CD4-positive, alpha-beta T cell treated with Interleukin-4 for 4 hours (primary cell): ENCODE measurements at places on chromosomes 13 and 19.
A peak's percentile ranks its signal among the peaks of the same experiment; 100 is the strongest.

DNA sequence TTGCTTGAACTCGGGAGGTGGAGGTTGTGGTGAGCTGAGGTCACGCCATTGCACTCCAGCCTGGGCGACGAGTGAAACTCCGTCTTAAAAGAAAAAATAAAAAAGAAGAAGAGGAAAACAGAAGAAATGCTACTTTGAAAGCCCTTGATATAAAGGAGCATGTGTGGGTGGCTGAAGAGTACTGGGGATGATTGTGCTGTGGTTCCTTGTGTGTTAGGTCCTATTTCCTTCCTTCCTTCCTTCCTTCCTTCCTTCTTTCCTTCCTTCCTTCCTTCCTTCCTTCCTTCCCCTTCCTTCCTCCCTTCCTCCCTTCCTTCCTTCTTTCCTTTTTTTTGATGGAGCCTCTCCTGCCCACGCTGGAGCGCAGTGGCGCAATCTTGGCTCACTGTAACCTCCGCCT lies 14.3 kb downstream of the WDR88 start:
- no peak for DNase-seq

DNA sequence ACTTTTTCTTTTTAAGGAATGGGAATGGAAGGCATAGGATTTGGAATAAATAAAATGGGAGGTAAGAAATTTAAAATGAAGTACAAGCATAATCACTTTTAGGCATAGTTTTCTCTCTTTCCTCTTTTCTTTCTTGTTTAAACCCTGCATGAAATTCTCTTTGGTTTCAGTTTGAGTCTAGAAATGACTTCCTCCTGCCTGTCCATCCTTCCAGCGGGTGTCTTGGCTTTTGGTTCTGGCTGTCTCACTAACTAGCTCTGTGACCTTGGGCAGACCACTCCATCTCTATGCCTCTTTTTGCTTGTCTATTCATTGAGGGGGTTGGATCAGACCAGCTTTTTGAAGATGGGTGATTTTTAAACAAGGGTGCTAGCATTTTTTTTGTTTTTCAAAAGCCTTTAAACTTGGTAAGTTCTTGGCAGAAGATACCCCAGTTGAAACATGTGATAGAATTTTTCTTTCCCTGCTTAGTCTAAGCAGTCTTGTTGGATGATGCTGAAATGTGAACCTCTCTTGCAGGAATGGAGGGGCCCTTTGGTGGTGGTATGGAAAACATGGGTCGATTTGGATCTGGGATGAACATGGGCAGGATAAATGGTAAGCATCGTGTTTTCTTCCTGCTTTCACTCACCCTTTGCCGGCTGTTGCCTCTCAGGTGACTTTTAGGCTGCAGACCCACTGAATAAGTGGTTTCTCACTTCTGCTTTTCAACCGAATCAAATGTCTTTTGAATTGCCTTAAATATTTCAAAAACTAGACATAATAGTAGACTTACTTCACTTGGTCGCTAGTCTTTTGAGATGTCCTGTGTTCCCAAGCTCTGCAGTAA lies 28.6 kb downstream of the PRAM1 start:
- DNase-seq: no peak

GRCh38 chr19:27673986-27674385 lies 1539.0 kb downstream of the UQCRFS1 start:
- no peak for DNase-seq

GRCh38 chr13:99078017-99078771 lies 100.3 kb upstream of the DOCK9 start:
- no peak for DNase-seq

DNA sequence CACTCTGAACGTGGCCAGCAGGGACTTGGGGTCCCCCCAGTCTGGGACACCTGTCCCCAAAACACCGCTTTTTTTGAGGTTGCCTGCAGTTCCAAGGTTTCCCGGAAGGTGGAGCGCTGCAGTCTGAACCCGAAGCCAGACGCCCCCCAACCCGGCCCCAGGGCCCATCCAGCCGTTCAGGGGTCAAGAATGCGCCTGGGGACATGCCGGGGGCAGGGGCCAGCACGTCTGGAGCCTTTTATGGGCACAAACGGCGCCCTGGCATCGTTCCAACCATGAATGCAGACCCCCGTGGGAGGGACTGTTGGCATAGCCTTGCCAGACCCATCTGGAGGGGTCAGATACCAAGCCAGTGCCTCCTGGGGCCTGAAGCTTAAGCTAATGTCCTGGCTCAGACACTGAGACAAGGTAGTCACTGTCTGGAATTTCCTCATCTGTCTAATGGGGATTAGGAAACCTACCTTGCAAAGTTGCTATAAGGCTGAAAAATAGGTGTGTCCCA lies 6.9 kb downstream of the S1PR5 start:
- peak; percentile 49 for DNase-seq

GRCh38 chr13:52749419-52749818 lies 9.8 kb upstream of the CNMD start:
- DNase-seq: no peak

- DNase-seq: no peak
Observed at GRCh38 chr13:30366088-30366487, 56.2 kb upstream of the UBE2L5 start.

- no peak for DNase-seq
Observed at GRCh38 chr19:46615966-46616365, 8.9 kb downstream of the PTGIR start.

- DNase-seq: no peak
Observed at GRCh38 chr13:29799041-29799440, 51.4 kb downstream of the UBL3 start.

DNA sequence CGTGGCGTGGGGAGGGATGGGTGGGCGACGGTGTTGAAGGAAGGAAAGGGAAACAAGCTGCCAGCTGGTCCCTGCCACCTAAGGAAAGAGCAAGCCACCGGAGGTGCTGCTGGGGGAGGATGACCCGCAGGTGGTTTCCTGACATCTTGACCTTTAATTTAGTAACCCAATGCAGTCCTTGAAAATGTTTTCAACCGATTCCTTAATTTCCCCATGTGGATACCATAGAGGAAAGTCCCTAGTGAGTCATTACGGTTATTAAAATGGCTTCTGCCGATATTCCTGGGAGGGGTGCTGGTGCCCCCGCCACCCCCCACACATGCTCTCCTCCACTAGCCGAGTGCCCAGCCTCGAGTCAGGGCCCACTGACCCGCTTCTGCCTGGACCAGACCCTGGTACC lies 6.3 kb upstream of the ANKRD10 start:
- no peak for DNase-seq

DNA sequence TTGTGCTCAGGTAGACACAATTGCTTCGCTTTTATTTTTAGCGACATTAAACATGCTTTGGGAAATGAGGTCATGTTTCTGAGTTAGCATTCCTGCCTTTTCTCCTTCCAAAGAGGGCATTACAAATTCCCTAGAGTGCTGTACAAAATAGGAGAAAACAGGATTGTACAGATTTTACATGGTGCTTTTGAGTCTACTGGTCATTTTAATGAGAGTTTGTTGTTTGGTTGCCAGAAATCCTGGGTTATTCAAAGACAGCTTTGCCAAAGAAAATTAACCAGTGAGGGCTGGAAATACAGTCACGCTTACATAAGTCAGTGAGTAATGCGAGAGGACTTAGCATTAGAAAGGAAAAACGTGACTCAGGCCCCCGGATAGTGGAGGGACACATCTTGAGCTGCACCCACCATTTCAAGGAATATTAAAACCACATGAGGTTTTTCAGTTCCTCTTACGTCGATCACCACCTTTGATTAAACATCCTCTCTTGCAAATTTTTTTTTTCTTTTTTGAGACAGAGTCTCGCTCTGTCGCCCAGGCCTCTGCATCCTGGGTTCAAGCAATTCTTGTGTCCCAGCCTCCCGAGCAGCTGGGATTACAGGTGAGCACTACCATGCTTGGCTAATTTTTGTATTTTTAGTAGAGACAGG lies 55.4 kb downstream of the SACS start:
- peak; percentile 77 for DNase-seq

DNA sequence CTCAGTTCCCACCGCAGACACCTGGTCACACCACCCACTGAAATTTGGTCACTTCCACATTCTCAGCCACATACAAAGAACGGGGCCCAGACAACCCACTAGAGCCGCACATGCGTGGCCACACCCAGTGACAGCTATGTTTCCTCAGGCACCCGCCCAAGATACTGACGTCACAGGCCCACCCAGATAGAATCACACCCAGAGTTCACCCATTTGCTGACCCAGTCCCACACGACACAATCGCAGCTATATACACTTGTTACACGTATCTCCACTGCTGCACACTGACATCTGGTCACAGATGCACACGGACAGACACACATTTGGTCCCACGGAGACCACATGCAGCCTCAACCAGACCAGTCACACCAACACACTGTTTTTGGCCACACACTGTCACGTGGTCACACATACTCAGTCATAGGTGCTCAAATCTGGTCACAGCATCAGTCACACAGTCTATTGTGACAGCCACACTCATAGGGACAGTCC lies 2.9 kb downstream of the NUMBL start:
- peak; percentile 45 for DNase-seq

DNA sequence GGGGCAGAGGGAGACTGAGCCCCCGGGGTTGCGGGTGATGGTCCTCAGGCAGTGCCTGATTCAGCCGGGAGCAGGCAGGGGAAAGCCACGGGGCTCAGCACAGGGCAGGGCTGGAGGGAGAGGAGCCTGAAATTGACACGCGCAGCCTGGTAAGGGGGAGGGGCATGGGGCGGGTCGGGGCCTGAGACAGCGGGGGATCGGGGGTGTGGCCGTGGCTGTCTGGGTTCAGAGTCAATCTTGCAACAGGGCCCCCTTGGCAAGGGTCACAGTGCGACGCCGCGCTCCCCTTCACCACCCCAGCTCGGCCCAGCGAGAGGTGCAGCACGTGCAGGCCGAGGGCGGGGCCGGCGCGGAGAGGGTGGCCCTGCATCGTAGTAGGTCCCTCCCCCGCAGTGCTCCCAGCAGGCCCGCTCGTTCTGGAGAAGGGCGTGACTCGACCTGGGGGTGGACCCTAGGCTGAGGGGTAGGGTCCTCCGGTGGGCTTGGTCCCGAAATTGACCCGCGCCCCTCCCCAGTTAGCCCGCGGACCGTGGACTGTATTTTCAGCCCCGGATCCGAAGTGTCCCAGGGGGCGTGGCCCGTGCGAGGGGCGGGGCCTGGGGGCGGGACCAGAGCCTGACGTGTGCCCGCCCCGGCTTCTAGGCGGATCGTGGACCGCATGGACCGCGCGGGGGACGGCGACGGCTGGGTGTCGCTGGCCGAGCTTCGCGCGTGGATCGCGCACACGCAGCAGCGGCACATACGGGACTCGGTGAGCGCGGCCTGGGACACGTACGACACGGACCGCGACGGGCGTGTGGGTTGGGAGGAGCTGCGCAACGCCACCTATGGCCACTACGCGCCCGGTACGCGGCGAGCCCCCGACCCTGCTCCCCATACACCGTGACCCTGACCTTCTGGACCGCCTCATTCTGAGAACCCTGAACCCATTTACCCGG lies 6.0 kb downstream of the RCN3 start:
- DNase-seq: peak; percentile 63

GRCh38 chr19:14779151-14779550 lies 791 bp upstream of the ADGRE2 start:
- no peak for DNase-seq

- peak; percentile 37 for DNase-seq
Observed at GRCh38 chr19:42528354-42529247, at the start of gene CEACAM1. Gene CEACAM1 (minus strand): TSS chr19:42528481. CDS start chr19:42528374, 107 bp downstream.

- DNase-seq: no peak
Observed at GRCh38 chr19:54952591-54953344, 5.4 kb upstream of the NLRP7 start.

GRCh38 chr13:72728290-72728605 lies 525 bp downstream of the BORA start:
- no peak for DNase-seq

DNA sequence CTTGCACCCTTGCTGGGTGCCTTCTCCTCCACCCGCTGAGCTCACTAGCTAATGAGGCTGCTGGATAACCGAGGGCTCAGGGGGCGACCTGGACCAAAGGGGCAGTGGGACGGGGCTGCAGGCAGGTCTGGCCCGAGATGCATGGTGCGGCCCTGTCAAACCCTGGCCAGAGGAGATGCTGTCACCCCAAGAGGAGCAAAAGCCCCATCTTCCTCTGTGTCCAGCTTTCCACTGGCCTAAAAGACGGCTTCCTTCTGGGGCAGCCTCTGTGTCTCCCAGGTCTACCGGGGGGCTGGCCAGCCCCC lies 261.8 kb downstream of the TBC1D4 start:
- DNase-seq: no peak

GRCh38 chr13:21879263-21879914 lies 208.5 kb downstream of the FGF9 start:
- no peak for DNase-seq

- no peak for DNase-seq
Observed at GRCh38 chr19:38831142-38831605, 420 bp downstream of the ECH1 start.

DNA sequence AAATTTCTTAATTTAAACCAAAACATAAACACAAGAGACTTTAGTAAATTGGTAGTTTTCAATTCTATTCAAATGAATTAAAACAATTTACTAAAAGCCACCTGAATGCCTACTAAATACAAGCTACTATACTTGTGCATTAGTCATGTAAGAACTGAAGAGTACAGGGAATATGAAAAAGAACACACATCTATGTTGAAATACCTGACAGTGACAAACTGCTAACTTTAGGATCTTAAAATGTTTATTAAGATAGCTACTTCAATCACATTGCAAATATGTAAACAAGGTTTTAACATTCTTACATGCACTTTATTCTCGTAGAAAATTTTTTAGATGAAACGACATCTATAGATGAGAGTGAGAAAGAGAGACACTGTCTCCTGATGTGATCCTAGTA lies 4.1 kb downstream of the SPRYD7 start:
- no peak for DNase-seq

DNA sequence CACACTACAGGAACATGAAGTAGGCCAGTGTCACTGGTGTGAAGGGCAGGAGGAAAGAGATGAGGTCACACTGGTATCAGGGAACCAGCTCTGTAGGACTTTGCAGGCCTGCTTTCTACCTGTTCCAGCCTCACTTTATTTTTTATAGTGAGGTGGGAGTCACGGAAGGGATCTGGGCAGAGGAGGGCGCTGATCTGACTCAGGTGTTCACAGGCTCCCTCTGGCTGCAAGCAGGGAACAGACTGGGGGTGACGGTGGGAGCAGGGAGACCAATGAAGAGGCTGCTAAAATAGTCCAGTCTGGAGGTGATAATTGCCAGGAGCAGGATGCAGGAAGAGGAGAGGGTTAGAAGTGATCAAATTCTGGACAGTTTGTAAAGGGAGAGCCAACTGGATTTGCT lies 2.8 kb downstream of the THAP8 start:
- no peak for DNase-seq

- no peak for DNase-seq
Observed at GRCh38 chr19:40235238-40236025, 8.9 kb upstream of the CCNP start.

GRCh38 chr13:74250738-74251190 lies 116.6 kb upstream of the KLF12 start:
- DNase-seq: no peak
